GM19239 (cell line): ENCODE measurements at places on chromosomes 16 and 17.
A peak's percentile ranks its signal among the peaks of the same experiment; 100 is the strongest.

DNA sequence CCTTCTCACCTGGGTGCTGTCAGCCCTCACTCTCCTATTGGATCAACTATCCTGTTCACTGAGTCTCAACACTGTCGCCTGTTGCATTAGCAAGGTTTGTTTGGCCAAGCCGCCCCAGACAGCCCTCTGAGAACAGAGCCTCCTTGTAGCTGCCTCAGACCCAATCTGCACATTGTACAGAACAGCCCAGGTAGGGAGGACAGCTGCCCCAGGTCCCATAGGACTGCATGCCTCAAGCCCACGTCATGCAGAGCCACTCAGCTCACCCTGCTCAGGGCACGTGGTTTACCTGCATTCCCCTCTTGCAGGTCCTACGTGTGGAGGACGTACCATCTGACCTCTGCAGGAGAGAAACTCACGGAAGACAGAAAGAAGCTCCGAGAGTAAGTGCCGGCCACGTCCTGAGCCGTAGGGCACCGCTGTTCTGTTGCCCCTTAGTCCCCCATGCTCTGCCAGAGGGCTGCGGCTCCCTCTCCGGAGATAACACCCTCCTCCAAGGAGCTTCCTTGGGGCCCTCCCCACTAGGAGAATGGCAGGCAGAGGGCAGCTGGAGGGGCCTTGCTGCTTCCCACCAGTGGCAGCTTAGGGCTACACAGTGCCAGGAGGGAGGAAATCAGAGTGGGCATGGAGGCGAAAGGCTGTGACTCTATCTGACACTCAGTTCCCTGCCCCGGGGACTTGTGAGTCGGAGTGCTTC is 2.8 kb downstream of the SNRNP25 start:
- DNase-seq: no peak

DNA sequence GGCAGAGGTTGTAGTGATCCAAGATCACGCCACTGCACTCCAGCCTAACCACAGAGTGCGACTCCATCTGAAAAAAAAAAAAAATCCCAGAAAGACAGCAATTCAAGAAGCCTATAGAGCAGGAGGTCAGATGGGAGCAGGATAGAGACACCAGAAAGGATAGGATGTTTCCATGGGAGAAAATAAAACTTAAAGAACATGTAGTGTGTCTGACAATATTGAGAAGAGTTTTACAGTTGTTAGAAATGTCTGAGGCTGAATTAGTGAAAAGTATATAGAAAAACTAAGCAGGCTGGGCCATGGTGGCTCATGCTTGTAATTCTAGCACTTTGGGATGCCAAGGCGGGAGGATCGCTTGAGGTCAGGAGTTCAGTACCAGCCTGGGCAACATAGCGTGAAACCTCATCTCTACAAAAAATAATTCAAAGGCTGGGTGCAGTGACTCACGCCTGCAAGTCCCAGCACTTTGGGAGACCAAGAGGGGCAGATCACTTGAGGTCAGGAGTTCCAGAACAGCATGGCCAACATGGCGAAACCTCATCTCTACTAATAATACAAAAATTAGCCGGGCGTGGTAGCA is 15.3 kb upstream of the TRIM37 start:
- DNase-seq: no peak

- no peak for DNase-seq
Observed at GRCh38 chr17:19647697-19648474, 665 bp upstream of the ALDH3A2 start.

- no peak for DNase-seq
Observed at GRCh38 chr16:87582966-87583325, 19.4 kb upstream of the JPH3 start.

DNA sequence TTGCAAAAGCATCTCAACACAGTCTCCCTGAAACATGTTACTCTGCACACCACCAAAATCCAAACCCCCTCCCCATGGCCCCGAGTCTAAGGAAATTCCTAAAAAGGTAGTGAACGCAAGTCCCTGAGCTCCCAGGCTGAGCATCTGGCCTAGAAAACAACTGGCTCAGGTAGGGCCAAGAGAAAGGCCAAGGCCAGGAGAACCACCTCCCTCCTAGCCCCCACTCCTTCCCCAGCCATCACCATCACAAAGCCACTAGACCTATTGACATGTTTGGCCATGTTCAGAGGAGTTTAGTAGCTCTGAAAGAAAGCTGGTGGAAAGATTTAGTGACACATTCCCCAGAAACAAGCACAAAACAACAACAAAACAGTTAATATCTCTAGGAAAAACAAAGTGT is 220.0 kb upstream of the PSMD7 start:
- no peak for DNase-seq

GRCh38 chr17:57135789-57136291 is 50.8 kb downstream of the AKAP1 start:
- no peak for DNase-seq

DNA sequence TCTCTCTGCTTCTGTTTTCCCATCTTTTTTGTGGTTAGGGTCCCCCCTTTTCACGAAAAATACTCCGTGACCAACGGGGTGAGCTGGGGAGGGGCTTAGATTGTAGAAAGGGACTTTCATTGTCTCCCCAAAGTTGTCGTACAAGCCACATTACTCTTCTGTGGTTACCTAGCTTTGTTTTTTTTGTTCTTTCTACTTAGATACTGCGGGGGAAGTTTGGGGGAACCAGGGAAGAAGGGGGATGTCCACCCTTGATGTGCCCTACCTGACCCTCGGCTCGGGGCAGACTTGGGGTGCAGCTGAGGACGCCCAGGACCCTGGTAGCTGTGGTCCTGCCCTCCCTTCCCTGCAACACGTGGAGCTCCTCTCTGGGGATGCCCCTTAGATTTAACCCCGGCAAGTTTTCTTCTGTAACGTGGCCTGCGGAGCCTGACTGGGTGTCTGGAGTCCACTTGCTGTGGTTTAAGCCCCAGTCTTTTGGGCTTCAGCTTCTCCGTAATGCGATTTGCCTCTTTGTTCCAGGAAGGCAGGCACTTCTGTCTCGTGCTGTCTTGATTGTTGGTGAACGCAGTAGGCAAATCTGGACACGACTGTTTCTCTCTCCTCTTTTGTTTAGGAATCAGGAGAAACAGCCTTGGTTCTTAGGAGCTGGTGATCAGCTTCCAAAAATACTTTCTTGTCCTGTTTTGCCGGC is 892 bp downstream of the ABCC1 start:
- DNase-seq: peak; percentile 55

GRCh38 chr17:51425773-51426172 is 165.4 kb downstream of the UTP18 start:
- no peak for DNase-seq

- DNase-seq: no peak
Observed at GRCh38 chr16:228151-228851, 948 bp downstream of the LUC7L start.

DNA sequence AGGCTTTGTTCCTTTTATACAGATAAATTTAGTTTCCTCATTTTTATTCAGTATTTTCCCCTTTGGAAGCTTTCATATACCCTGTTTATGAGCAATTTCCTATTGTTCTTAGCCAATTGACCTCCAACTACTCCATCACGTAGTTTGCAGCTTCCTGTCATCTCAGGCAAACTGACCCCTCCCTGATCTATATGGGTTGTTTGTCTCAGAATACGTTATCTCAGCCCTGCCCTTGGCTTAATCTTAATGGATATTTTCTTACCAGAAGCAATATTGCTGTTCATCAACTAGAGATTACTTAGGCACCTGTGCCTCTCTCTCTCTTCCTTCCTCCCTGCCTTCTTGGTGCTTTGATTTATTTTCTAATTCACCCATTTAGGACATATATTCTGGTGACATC is 81.2 kb downstream of the ZNF18 start:
- DNase-seq: no peak

DNA sequence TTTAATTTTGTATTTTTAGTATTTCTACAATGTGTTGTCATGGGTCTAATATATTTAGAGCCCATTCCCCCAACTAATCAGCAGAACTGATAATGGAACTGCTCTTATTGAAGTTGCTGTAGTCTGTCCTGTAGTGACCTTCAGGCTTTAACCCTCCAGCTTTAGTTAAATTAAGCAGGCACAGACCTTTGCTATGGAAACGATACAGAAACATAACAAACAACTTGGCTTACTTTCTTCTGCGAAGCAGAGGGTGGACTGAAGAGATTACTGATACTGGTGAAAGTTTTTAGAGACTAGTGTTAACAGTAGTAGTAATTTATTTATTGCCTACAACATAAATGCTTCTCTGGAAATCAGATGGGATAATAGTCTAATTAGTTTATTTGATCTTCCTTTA is 61.4 kb downstream of the NFATC3 start:
- DNase-seq: no peak
